Fibroblast of skin of abdomen (primary cell): ENCODE measurements at places on chromosomes 3 and 15.
A peak's percentile ranks its signal among the peaks of the same experiment; 100 is the strongest.

DNA sequence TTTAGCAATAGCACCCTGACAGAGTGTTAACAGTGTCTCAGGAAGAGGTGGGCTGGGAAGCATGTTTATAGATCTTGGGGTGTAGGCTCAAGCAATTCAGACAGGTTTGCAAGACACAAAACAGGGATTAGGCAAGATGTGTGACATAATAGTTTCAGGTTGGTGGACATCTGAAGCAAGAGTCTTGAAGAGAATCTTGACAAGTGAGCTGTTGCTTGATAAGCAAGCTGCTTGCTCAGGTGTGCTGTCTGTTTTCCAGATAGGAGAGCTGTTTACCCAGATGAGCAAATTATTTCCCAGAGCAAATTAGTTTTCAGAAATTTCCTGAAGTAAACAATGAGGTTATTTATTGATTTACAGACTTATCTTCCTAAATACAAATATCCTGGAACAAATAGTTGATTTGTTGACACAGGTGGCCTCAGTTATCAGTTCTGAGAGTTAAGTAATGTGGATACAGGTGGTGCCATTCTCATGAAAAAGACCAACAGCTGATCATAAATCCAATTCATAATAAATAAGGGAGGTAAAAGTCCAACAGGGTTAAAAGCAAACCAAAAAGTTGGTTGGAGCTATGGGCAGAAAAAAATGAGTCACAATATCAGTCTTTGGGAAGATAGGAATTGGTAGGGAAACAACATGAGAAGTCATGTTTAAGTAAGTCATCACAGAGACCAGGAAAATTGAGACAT, 437.3 kb downstream of the TBL1XR1 start:
- no peak for DNase-seq

DNA sequence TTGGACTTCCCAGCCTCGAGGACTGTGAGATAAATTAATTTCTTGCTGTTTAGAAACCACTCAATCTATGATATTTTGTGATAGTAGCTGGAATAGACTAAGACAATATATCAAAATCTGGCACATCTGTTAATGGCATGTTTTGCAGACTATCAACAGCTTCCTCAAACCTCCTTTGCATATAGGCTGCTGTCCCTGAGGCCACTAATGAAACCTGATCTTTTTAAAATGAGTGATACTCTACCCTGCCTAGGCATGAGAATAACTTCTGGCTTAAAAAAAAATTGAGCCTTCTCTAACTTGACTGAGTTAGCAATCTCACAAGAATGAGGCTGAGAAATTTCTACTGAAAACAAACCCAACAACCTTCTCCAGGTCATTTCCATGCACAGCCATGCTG, 176.0 kb upstream of the CRBN start:
- DNase-seq = no peak

GRCh38 chr3:120683213-120683612, 1.2 kb upstream of the HGD start:
- peak; percentile 49 for DNase-seq

DNA sequence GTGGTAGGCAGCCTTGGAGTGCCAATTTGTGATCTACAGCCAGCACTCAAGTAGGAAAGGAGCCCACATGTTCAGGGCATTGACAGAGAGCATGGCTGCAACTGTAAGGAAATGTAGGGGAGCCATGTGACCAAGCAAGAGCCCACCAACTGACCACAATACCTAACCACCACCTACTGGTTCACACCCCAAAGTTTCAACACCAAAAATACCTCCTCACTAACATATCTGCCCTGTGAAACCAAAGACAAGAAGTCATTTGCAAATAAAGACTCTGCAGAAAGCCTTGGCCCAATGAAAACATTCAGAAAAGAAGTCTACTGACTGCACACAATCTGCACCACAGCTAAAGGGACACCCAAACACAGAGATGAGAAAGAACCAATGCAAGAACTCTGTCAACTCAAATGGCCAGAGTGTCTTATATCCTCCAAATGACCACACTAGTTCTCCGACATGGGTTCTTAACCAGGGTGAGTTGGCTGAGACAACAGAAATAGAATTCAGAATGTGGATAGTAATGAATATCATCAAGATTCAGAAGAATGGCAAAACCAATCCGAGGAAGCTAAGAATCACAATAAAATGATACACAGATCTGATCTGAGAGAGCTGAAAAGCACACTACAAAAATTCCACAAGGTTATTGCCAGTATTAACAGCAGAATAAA, 40.6 kb downstream of the SLC9C1 start:
- no peak for DNase-seq

GRCh38 chr3:106827515-106828213, 549.6 kb upstream of the CCDC54 start:
- peak; percentile 54 for DNase-seq

DNA sequence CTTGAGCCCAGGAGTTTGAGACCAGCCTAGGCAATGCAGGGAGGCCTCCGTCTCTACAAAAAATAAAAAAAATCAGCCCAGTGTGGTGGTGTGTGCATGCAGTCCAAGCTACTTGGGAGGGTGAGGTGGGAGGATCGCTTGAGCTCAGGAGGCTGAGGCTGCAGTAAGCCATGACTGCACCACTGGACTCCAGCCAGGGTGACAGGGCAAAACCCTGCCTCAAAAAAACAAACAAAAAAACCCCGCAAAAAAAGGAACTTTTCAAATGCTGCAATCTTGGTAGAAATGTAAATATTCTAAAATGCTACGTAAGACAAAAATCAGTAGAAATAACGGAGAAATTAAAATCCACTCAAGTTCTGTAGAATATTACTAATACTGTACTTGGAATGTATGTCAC, 108.1 kb upstream of the MELTF start:
- no peak for DNase-seq

DNA sequence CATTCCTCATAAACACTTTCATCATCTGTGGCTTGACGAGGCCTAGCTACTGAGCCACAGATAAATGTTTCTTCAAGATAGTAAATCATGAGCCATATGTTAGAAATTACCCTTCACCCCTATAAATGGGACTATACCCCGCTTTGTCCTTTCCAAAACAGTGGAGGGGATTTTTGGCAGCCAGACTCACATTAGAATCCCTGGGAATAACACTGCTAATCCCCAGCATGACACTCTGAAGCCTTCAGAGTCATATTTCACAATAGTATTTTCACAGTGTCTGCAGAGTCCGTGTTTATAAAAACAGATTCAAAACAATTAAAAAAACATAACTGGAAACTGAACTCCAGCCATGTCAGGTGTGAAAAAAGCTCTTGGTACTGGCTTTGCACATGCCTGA, 271.6 kb downstream of the ERC2 start:
- DNase-seq = peak; percentile 14

DNA sequence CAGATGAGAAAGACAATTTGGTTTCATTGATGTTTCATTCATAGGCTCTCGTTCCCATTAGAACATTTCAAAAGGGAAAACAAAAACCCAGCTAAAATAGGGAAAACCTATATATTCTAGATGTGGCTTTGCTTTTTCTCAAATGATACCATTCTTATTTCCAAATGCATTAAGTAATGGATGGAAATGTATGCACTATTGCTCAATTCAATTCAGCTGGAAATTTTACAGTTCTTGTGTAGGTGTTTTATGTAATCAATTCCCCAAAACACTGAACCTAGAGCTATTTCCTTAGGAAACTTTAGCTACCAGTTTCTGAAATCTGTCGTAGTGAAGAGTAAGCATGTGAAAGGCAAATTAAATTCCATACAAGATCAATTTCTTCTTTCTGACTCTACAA, 11.7 kb downstream of the IL1RAP start:
- no peak for DNase-seq

DNA sequence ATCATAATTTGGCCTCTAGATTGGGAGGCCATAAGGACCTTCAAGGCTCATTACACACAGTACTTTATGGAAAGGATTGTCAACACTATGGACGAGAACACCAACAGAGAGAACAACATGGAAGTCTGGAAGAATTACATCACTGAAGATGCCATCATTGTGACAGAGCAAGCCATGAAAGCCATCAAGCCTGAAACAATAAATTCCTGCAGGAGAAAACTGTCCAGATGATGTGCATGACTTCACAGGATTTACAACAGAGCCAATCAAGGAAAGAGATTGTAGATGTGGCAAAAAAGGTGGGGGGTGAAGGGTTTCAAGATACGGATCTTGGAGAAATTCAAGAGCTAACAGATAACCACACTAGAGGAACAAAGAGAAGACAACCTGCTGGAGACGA, 15.9 kb downstream of the IL17RB start:
- DNase-seq = no peak

- no peak for DNase-seq
Observed at GRCh38 chr3:63779227-63779626, 39.9 kb upstream of the C3orf49 start.

DNA sequence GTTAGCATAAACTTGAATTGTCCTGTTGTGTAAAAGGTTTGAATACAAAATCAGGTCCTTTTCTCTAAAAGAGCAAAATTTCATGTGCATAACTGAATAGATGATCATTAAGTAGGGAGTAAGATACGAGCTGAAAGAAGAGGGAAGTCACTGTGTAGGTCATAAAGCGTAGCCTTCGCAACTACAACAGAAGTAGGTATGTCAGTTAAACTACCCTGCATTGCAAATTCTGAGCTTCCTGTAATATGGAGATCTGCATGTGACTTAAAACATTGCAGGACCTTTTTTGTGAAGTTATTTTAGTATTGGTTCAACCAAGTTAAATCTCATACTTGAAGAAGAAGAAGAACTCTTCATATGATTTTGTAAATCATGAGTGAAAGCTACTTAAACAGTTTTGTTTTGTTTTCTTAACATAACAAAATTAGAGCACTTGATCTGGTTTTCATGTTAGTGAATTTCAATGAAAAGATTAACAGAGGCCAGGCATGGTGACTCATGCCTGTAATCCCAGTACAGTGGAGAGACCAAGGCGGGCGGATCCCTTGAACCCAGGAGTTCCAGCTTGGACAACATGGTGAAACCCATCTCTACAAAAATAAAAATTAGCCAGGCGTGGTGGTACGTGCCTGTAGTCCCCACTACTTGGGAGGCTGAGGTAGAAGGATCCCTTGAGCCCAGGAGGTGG, 26.4 kb downstream of the ARMC8 start:
- no peak for DNase-seq

GRCh38 chr3:172938788-172939187, 188.3 kb downstream of the ECT2 start:
- peak; percentile 10 for DNase-seq

- peak; percentile 9 for DNase-seq
Observed at GRCh38 chr3:150871192-150871591, 34.0 kb downstream of the MINDY4B start.

- DNase-seq = no peak
Observed at GRCh38 chr3:46981932-46982471, 2.5 kb downstream of the NBEAL2 start.

GRCh38 chr15:56732886-56733135, 498 bp downstream of the ZNF280D start:
- no peak for DNase-seq

- no peak for DNase-seq
Observed at GRCh38 chr3:36649125-36649524, 115.2 kb downstream of the DCLK3 start.

- DNase-seq = no peak
Observed at GRCh38 chr3:105853801-105854432, 14.9 kb downstream of the CBLB start.

DNA sequence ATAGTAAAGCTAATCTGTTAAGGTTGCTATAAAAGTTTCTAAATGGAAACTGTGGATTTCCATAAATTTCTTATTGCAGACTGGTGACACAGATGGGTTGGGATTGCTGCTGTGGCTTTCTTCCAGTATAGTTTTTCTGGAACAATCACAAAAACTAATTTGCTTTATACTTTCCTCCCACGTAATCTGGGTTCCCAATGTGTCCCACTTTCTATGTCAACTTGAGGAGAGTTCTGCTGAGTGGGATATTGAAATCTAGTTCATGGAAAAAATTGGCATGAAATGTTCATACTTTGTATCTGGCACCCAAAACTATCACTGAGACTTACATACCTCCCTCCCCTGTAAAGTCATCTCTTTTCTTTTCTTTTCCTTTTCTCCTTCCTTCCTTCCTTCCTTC, 126.8 kb downstream of the TGFBR2 start:
- DNase-seq = no peak

GRCh38 chr3:64187065-64187959, 38.0 kb downstream of the PRICKLE2 start:
- peak; percentile 98 for DNase-seq

GRCh38 chr3:32355751-32356291, 35.8 kb upstream of the CMTM7 start:
- no peak for DNase-seq

- no peak for DNase-seq
Observed at GRCh38 chr15:81959196-81959595, 86.6 kb downstream of the MEX3B start.

- DNase-seq = no peak
Observed at GRCh38 chr15:77819048-77819850, 186.5 kb upstream of the LINGO1 start.

DNA sequence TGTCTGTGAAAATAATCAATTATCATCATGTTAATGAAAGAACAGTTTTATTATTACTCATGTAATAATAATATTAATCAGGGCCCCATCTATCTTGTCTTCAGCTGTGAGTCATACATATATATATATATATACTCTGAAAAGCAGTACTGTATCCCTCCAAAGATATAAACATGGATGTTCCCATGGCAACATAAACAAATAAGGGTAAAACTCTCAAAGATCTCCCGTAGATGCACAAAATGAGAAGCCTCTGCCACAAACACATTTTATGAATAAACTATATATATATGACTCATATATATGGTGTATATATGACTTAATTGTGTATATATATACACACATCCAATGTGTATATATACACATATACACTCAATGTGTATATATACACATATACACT, 163.8 kb upstream of the ARHGEF26 start:
- DNase-seq = no peak

GRCh38 chr3:167067787-167068161, 312.3 kb downstream of the ZBBX start:
- no peak for DNase-seq

GRCh38 chr15:75650908-75651809, 3.4 kb downstream of the SNX33 start:
- DNase-seq = no peak

- no peak for DNase-seq
Observed at GRCh38 chr3:15528854-15529537, 7.5 kb upstream of the COLQ start.

- DNase-seq = peak; percentile 71
Observed at GRCh38 chr3:52005571-52005986, 9.9 kb upstream of the RPL29 start.

- DNase-seq = no peak
Observed at GRCh38 chr3:71636482-71636881, 53.0 kb upstream of the FOXP1 start.

DNA sequence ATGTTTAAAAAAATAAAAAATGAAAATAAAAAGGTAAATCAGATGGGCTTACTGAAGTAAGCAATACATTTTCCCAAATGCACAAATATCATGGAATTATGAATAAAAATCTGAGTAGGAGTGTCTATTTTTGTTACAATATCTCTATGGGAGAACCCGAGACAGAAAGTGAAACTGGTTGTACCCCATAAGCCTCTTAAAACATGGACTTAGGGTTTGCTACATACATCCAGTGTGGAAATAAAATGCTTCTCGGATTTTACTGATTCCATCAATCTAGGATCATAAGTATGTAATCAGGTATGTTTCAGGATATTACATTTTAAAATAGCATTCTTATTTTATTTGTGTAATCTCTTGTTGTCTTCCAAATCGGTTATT, 177.8 kb upstream of the CDIN1 start:
- no peak for DNase-seq

- no peak for DNase-seq
Observed at GRCh38 chr3:64270142-64270865, 45.0 kb upstream of the PRICKLE2 start.

GRCh38 chr15:47513471-47513870, 203.8 kb upstream of the SEMA6D start:
- DNase-seq = no peak
